ENCODE measurements at places on chromosomes 4 and X.

DNA sequence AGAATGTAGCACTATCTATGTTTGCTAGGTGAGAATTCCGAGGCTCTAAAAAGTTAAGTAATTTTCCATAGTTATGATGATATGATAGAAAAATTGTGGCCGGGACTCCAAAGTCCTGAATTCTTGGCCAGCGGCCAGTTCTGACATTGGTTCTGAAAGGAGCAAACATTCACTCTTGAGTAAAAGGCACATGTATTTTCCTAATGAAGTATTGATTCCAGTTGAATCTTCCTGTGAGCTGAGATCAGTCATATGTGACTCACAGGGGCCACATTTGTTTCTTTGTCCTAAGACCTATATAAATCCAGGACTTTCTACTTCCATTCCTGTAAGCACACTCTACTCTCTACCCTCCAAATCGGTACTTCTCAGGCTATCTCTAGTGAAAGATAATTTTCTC lies 349.9 kb downstream of the BMPR1B start:
- DNase-seq = no peak

GRCh38 chr4:72744103-72744725 lies 175.2 kb upstream of the ADAMTS3 start:
- DNase-seq = no peak

GRCh38 chrX:56219700-56220099 lies 12.5 kb upstream of the KLF8 start:
- DNase-seq = no peak

GRCh38 chr4:147122685-147123084 lies 177.0 kb upstream of the TTC29 start:
- DNase-seq = no peak

- DNase-seq = no peak
Observed at GRCh38 chrX:146934256-146934655, 119.7 kb upstream of the CXorf51A start.

- DNase-seq = no peak
Observed at GRCh38 chrX:15679246-15679645, 14.6 kb upstream of the CLTRN start.

DNA sequence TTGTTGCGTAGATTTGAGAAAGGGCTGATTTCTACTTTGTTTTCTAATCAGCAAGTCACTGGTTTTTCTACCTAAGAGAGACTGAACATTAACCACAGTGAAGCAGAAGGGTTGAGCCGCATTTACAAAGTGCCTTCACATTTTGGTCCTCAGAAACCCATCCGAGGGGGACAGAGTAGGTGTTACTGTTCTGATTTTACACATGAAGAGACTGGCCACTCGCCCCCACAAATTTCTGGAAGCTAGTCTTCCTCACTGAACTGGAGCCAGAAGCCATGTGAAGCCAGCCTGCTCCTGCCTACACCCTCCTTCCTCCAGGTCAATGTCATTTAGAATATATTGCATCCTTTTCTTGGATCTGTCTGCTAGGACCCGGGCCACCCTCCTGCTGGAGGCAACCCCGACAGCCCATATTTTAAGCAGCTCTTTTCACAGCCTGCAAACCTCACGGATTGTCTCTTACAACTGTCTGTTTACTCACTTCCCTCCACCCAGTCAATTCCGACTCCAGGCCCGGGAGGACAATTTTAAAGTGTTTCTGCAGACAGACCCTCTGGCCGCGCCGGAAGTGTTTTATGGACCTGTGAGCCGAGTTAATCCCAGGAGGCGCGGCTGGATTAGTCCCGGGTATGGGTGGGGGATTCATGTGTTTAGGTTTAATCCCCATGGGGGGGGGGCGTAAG lies 73.2 kb upstream of the BCOR start:
- DNase-seq = no peak

GRCh38 chrX:26918631-26919030 lies 544.5 kb downstream of the PPP4R3C start:
- DNase-seq = no peak

DNA sequence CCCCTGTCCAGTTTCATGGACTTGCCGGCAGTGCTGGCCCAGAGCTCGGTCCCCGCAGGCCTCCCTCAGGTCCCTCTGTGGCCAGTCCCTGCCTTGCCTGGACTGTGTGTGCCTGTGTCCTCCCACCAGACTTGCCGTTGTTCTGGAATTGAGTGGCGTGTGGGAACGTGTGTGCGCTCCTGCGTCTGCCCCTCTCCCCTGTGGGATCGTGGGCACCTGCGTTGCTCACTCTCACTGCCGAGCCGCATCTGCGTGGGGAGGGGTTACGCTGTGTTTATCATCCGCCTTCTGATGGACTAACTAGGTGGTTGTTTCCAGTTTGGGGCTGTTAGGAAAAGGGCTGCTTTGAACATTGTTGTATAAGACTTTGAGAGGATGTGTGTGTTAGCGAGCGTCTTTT lies 21.2 kb downstream of the PCGF3 start:
- no peak for DNase-seq

GRCh38 chrX:111013778-111014455 lies 82.1 kb upstream of the PAK3 start:
- no peak for DNase-seq

- no peak for DNase-seq
Observed at GRCh38 chrX:10841579-10841978, 221.2 kb upstream of the MID1 start.

- DNase-seq = no peak
Observed at GRCh38 chr4:180190382-180190781, 2052.8 kb upstream of the TENM3 start.

DNA sequence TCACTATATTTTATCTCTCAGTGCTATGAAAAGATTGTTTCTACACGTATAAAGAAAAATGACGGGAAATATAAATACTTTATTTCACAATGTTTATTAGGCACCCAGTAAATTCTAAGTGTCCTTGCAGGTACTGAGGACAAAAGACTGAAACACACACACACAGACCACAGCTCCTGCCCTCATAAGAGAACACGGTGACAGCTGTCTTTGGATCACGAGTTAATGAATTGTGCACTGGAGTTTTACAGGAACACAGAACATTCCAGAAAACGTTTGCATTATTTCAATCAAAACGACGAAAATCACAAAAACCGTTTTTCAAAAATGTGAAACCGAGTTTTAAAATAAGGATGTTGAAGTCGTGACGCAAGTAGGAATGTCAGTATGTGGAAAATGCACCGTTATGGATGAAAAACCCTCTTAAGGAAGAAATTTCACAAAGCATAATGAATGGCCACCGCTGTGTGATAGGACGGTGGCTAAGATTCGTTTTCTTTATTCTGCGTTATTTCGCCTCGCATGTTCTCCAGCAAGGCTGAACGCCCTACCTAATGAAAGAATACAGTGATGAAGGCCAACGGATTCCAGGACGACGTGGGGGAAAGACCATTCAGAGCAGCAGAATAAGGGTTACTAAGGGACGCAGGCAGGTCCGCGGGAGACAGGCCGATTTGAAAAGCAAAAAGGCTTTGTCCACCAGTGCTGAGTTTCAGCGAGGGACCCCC lies 24.2 kb downstream of the FAM156A start:
- DNase-seq = no peak

DNA sequence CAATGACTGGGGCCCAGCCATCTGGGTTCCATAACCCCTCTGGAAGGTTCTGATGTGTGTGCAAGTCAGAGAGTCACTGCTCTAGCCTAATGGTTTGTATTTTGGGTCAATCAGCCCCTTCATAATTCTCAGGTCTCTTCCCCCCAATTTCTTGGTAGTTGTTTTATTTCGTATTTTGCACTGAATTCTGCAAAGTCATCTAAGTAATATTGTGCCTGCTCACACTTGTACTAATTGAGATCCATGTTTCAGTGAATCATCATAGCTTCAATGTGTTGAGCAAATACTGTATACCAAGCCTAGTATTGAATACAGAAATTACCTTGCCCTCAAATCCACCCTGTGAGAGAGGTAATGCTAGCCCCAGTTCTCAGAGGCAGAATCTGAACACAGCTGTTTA lies 28.0 kb upstream of the TBL1X start:
- no peak for DNase-seq

DNA sequence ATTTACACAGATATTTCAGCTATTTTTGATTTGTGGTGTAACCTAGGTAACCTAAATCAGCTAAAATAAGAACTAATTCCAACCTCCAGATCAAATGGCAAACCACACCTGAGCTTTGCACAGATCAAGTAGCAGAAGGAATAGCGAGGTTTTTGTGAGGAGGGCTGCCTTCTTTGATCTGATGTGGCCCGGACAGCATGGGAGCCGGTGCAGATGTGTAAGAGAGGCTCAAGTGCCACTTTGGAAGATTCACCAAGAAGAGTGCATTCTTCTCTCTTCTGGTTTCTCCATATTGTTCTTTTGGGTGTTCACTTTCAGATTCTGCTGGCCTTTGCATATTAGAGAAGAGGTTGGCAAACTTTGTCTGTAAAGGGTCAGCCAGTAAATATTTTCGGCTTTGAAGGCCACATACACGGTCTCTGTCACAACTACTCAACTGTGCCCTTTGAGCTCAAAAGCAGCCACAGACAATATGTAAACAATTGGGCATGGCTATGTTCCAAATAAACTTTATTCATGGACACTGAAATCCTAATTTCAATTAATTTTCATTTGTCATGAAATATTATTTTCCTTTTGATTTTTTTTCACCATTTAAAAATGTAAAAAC lies 78.9 kb upstream of the FAM9C start:
- DNase-seq = no peak

GRCh38 chr4:112284662-112285411 lies 867 bp downstream of the TIFA start:
- DNase-seq = no peak

- no peak for DNase-seq
Observed at GRCh38 chrX:24133312-24133711, 16.2 kb upstream of the ZFX start.
